ENCODE measurements at places on chromosomes 16 and 17.

DNA sequence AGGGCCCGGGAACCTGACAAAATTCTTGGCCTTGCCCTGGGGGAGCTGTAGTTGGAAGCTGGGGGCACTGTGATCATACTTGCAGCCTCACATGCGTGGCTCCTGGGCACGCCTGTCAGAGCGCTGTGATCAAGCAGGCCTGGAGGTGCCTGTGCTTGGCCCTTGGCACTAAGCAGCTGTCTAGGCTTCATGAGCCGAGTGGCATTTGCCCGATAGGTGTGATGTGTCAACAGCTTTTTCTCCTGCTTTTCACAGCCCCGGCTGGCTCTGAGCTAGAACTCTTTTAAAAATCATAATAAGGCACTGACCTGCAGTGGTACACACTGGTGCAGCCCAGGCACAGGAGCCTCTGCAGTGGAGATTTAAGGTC is 113.8 kb downstream of the SOCS1 start:
- no peak for DNase-seq

GRCh38 chr16:3553138-3553923 is 23.9 kb downstream of the NLRC3 start:
- no peak for DNase-seq

- DNase-seq: no peak
These were observed 53.2 kb downstream of the MYH11 start for GRCh38 chr16:15803618-15804017.

- DNase-seq: no peak
These were observed 6.5 kb upstream of the USP32 start for GRCh38 chr17:60398227-60398959.

- DNase-seq: no peak
These were observed 12.1 kb upstream of the NDUFAB1 start for GRCh38 chr16:23608194-23608593.

GRCh38 chr16:74999609-75000480 is 1.0 kb downstream of the ZNRF1 start:
- peak; percentile 38 for DNase-seq

DNA sequence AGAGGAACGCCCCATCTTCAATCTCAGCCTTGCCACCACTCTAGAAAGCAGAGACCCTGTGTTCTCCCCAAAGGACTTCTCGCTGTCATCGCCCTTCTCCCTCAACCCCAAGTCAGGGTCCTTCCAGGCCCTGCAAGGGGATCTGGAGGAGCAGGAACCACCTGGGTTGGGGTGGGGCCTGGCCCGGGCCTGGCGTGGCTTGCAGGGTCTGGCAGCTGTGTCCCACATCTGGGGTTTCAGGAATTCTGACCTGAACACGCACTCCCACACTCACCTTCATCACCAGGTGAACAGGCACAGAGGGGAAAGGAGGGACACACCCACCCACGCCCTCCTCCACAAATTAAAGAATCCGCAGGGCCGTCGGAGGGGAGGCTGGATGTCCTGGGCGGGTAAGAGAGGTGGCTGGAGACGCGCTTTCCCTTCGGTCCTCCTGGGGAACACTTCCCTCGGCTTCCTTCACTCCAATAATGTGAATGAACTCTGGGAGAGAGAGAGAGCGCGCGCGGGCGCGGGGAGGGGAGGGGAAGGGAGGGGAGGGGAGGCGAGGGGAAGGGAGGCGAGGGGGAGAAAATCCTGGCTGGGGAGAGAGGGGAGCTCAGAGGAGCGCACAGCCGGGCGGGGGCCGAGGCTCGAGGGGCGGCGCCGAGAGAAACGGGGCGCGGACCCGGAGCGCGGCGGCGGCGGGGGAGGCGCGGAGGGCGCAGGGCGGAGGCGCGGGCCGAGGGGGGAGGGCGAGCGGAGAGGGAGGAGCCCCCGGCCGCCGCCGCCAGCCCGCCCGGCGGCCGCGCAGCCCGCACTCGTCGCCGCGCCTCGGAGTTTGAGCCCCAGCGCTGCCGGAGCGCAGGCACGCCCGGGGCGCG is at the start of gene CACNG4:
Gene CACNG4 (plus strand): TSS at position 799 of the 863 bp plus-strand sequence. CDS start 205 bp downstream, outside the sequence.
- DNase-seq: no peak

DNA sequence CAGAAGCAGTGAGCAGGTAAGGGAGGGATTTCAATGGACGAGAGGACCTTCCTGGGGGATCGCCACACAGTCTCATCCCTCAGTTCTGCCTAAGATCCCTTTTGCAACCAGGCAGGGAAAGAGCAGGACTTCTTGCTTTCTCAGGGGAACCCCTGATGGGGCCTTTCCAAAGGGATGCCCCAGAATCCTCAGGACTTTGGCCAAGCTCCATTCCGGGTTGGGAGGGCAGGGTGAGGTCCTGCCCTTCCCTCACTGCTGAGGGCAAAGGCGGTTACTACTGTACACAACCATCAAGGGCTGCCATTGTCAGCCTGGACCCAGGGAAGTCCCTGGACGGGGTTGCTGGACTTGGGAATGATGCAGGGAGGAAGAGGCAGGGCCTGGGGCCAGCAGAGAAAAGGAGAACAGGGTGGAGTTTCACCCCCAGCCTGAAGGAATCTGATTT is 9.7 kb downstream of the PRR29 start:
- no peak for DNase-seq

DNA sequence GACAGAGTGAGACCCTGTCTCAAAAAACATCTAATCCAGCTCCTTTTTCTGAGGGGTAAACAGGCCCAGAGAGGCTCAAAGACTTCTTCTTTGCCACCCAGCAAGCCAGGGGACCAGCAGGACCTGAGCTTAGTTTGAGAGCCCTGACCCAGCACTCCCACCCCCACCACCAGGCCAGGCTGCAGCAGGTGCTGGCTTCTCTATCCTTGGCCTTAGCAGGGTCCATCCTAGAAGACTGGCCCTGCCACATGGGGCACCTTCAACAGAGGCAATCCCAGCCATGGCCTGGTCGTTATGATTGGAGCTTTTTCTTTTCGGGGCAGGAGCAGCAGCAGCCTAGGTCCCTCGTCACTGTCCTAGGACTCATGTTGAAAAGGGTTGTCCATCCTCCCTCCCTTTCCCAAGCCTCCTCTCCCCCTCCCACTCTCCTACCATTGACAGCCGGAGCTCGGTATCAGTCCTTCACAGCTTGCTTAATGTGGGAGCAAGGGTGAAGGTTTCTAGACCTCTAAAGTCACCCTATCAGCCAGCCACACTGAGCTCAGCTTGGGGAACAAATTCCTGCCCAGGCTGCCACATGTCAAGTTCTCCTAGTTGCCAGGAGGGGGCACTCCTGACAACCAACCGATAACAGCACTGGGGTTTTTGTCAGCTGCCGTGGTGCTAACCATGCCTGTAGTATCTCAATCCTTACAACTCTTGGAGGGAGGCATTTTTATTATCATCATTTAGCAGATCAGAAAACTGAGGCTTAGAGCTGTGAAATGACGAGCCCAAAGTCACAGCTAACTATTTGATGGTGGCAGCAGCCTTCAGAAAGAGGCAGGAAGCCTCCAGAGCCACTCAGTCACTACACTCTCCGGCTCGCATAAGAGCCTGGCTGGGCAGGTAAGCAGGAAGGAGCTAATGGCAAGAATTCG is 11.2 kb downstream of the MRPL27 start:
- DNase-seq: peak; percentile 10

DNA sequence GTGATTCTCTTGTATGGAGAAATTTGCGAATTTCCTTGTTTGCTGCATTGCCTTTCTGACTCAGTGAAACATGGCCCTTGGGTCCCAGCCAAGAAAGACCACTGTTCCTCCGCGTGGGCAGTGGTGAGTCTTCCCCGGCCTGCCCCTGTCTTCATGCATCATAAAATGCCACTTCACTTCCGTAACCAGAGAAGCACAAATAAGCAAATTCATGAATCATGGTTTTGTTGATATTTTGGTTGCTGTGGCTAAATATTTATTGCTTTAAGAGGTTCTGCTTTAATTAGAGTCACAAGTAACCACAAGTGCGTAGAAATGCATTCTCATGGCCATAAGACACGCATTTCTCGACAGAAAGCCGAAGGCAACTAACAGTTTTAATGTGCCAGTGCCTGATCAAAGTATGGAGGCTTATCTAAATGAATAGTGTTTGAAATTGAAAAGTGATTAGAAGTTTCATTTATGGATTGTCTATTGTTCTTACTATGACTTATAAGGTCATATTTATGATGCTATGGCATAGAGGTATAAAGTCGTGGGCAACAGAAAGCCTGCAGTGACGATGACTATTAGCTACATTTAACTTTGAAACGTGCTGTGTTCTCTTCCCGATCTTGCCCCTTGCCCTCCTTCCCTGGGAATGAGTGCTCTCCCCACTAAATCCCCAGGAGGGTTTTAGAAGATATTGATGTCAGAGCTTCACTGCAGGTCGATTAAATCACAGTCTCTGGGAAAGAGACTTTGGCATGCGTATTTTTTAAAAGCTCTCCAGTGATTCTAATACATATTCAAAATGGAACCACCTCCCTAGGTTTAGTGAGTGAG is 76.0 kb downstream of the WIPI1 start:
- no peak for DNase-seq
